ENCODE measurements at places on chromosomes 16 and 17. TPM values are rescaled to one million over a fixed set of nuclear protein-coding genes. Genes with fewer than 3 reads are reported as not detected.
A peak's percentile ranks its signal among the peaks of the same experiment; 100 is the strongest.

The NPIPA5 gene
- total RNA-seq, result 1.0 TPM

The IL34 gene
- total RNA-seq, result 0.25 TPM

The FTO gene
- 29.3 TPM for total RNA-seq

DNA sequence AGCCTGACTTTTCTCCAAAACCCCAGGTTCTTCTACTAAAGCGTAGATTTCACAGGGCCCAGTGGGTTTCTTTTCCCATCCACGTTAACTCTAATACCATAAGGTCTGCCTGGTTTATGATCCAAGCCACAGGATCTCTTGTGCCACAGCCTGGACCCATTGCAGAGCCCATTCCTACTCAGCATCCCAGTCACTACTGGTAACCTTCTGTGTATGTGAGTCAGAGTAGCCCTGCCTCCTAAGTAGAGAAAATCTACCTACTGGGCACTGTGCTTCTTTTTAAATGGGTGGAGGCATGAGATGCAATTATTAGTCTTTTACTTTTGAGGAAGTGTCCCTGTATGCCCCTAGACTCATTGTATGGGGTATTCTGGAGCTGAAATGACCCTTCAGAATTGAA, 13.5 kb downstream of the CCL11 start:
- H3K27ac ChIP-seq, result no peak overlapping the region
- H3K4me1 ChIP-seq, result no peaks in the 10 kb centered on the region
- no peak for DNase-seq
- H3K4me3 ChIP-seq, result no peak overlapping the region
- no peaks in the 10 kb centered on the region for H3K36me3 ChIP-seq

DNA sequence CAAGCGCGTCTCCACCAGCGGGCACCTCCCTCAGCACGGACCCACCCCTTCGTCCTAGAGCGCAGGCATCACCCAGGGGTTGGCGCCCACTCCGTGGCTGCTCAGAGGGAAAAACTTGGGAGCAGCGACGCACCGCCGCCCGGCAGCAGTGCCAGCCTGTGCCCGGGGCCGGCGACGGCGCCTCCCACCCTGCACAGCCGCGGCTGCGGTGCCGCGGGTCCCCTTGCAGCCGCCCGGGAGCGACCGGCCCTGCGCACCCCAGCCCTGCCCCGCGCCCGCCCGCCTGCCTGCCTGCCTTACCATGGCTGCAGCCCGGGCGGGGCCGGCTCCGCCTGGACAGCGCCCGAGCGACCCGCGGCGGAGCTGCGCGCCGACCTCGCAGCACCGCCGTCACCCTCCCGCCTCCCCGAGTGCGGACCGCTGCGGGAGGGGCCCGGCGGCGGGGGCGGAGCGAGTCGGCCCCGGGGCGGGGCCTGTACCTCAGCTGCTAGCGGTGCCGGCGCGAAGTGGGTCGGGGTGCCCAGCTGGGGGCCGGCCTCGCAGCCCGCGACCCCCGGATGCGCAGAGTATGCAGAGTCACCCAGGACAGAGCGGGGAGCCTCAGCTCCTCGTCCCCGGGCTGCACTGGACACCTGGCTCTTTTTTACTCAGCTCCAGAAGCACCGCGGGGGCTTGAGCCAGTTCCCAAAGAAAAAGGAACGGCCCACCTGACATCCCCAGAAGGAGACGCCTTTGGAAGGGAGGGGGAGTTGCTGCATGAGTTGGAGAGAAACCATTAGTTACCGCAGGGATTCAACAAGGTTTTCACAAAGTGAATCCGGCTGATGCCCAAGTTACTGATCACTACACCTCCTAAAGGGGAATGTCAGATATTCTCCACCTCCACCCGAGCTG, 17.5 kb upstream of the MTMR4 start:
- H3K4me3 ChIP-seq, result peak overlapping the region; percentile 54
- DNase-seq, result peak; percentile 60
- H3K27me3 ChIP-seq, result no peaks in the 10 kb centered on the region

GRCh38 chr17:81073967-81074839, 39.3 kb downstream of the BAIAP2 start:
- H3K27me3 ChIP-seq, result no peaks in the 10 kb centered on the region
- no peaks in the 10 kb centered on the region for H3K4me1 ChIP-seq
- H3K27ac ChIP-seq, result no peak overlapping the region
- H3K4me3 ChIP-seq, result no peak overlapping the region
- H3K36me3 ChIP-seq, result no peaks in the 10 kb centered on the region

- H3K27me3 ChIP-seq, result no peaks in the 10 kb centered on the region
- H3K4me3 ChIP-seq, result no peak overlapping the region
- H3K36me3 ChIP-seq, result no peaks in the 10 kb centered on the region
- H3K27ac ChIP-seq, result no peak overlapping the region
- no peaks in the 10 kb centered on the region for H3K4me1 ChIP-seq
- no peak for DNase-seq
Observed at GRCh38 chr17:59503500-59503899, 61.9 kb upstream of the DHX40 start.

- H3K4me1 ChIP-seq, result no peaks in the 10 kb centered on the region
- H3K27me3 ChIP-seq, result no peaks in the 10 kb centered on the region
- DNase-seq, result no peak
- H3K27ac ChIP-seq, result no peak overlapping the region
- no peak overlapping the region for H3K4me3 ChIP-seq
Observed at GRCh38 chr16:10225653-10226052, 43.4 kb upstream of the GRIN2A start.

DNA sequence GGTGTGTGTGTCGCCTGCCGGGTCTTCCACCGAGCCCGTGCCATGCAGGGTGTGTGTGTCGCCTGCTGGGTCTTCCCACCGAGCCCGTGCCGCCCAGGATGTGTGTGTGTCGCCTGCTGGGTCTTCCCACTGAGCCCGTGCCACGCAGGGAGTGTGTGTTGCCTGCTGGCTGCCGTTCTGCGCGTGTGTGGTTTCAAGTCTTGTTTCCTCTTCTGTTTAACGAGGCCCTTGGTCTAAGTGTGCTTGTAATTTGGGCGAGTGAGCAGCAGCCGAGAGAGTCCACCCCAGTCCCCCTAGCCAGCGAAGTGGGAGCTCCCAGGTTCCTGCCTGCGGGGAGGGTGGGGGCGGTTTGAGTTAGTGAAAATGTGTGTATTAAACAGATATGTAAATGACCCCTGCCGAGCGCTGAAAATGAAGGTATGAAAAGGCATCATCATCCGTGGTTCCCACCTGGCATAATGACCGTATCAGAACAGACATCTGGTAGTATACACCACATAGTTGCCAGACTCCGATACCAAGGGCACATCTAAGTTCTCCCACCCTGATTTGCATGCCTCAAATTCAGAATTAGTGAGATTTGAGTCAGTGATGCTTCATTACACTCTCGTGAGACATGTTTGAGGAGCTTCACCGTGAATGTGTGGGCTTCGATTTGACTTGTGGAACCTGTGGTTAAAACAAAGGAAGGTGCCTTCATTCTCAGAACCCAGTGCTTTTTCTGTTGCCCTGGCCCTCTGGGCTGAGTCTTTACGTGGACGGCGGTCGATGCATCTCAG, 114.5 kb upstream of the CHMP6 start:
- no peak overlapping the region for H3K4me3 ChIP-seq
- H3K27ac ChIP-seq, result no peak overlapping the region
- no peaks in the 10 kb centered on the region for H3K27me3 ChIP-seq
- DNase-seq, result no peak

DNA sequence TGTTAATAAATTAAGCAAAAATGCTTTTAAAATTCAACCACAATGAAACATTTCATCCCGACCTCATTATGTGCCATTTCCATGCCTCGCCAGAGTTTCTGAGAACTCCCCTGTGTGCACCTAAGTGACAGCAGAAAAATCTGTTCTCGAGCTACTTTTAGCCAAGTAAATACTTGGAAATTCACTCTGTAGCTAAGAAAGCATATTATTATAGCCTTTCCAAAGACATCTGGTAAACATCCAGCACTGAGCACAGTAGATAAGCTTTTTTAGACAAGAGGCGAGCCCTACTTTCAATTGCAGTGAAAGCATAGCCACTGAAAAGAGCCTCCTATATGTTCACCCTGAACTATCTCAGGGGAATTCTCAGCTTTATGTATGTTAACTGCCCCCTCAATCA, 242.8 kb upstream of the PSMD7 start:
- no peak overlapping the region for H3K4me3 ChIP-seq
- no peak overlapping the region for H3K27ac ChIP-seq
- H3K36me3 ChIP-seq, result no peaks in the 10 kb centered on the region

DNA sequence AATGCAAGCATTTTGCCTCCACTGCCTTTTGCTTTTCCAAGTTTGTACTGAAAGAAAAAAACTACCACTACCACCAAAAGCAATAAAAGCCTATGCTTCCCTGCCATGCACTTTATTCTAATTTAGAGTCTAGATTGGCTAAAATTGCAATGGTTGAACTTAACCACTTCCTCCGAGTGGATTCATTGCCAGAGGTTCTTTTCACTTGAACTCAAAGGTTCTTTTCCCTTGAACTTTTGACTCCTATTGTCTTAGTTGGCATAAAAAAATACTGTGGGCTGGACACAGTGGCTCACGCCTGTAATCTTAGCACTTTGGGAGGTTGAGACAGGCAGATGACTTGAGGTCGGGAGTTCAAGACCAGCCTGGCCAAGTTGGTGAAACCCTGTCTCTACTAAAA, 319.8 kb upstream of the GOT2 start:
- H3K27ac ChIP-seq, result no peak overlapping the region
- H3K36me3 ChIP-seq, result no peaks in the 10 kb centered on the region
- DNase-seq, result no peak
- H3K4me1 ChIP-seq, result no peaks in the 10 kb centered on the region

Data from liver (tissue), 10 donors.